ENCODE measurements at places on chromosomes 5 and 9.

DNA sequence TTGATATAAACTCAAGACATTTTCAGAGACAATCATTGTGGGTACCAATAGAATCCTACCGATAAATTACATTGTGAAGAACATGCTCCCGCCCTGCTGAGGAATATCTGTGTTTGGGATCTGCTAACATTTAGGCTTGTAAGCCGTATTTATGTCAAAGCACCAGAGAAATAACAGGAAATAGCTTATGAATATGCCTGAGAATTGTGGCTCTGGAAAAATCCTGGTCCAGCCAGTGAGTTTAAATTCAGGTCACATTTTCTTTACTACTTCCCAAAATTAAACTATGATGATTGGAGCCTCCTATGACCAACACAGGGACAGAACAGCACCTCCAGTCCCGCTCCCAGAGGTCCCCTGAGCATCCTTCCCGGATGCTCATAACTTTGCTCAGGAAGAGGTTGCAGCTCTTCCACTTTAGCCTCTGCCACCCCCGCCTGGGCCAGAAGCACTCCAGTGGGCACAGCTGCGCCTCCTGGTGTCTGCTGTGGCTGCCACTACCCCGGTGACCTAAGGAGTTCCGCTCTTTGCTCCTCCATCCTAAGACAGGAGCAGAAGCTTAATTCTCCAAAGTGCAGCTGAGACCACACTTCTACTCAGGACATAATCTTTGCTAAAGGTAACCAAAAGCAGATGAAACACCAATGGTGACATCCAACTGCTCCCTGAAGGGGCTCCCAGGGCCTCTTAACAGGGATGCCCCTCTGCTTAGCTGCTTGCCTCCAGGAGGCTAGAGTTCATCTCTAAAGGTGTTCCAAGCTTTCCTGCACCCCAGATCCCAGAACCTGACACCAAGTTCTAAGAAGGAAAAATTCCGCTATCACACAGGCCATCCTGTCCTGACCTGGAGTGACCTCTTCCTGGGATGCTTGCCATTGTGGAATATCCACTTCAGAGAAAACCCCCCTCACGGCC, 58.8 kb downstream of the SLC1A1 start:
- no peak for DNase-seq

GRCh38 chr5:67253911-67254310, 57.3 kb upstream of the CD180 start:
- DNase-seq, result no peak

- no peak for DNase-seq
Observed at GRCh38 chr5:52449516-52449915, 338.2 kb upstream of the ITGA1 start.

- DNase-seq, result no peak
Observed at GRCh38 chr5:142820447-142820846, 50.3 kb downstream of the ARHGAP26 start.

GRCh38 chr5:115414406-115415142, 118.1 kb upstream of the CCDC112 start:
- DNase-seq, result no peak

GRCh38 chr5:67426961-67427849, 230.6 kb upstream of the CD180 start:
- no peak for DNase-seq

DNA sequence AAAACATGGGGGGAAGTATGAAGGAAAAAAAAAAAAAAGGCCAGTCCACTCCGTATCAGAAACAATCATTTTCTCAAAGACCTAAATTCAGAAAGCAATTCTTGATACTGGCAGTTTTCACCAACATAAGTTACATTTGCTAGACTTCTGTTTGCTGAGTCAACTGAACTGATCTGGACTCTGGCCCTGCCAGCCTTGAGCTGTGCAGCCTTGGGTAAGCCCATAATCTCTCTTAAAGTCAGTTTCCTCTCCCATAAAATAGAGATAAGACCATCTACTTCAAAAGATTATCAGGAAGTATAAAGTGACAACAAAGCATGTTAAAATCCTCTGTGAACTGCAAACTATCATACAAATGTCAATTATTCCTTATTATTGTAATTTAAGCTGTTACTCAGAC, 106.8 kb downstream of the MAPKAP1 start:
- DNase-seq, result no peak

DNA sequence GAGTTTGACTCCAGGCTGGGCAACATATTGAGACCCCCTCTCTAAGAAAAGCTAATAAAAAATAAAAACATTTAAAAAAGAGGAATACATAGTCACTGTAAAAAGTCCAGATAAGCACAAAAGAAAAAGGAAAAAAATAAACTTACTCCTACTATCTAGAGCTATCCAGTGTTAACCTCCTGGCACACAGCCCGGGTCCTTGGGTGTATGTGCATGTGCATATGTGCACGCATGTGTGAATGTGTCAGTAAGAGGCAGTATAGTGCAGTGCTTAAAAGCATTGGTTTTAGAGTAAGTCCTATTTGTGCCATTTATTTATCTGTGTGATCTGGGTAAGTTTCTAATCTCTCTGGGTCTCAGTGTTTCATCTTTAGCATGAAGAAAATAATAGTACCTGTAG, 26.7 kb downstream of the FAM219A start:
- DNase-seq, result no peak

GRCh38 chr5:59496524-59497134, 396.9 kb downstream of the PDE4D start:
- no peak for DNase-seq

GRCh38 chr5:96680759-96681470, 18.7 kb downstream of the CAST start:
- no peak for DNase-seq

DNA sequence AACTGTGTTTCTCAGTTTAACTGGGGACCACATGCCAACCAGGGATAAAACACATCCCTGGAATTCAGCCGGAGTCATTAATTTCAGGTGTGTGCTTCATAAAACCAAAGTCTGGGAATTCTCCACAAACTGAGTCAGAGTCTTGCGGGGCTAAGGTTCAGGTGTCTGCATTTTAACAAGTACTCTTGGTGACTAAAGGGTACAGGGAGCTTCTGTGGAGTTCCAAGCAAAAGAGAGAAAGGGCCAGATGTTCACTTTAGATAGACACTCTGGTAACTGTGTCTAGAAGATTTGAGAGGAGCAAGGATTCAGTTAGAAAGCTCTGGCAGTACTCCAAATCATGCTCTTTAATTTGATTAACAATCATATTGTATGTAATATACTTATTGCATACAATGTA, 4.0 kb downstream of the NADK2 start:
- no peak for DNase-seq

GRCh38 chr5:139481122-139481533, 1.4 kb downstream of the STING1 start:
- DNase-seq, result no peak

All from esophagus squamous epithelium (tissue), 5 donors.